ENCODE measurements at places on chromosomes 12 and 14.

- no peak for DNase-seq
Measured at GRCh38 chr12:4802841-4803240, 82.6 kb downstream of the GALNT8 start.

DNA sequence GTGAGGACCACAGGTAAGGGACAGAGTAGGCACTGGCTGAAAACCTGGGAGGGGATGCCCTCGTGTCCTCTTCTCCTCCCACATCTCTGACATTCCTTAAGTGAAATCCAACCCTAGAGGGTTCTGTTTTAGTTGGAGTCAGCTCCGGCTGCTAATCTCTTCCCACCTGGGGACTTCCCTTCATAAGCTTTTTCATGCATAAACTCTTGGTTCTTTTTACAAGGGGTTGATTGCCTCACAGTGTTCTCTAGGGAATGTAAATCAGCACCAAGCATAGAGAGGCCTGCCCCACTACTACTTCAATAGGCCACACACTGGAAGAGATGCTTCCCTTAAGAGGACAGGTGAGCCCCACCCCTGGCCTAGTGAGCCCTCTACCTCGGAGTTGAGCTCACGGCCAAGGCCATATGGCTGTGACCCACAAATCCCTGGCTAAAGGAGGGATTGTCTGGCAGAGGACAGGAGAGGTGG lies 3.2 kb upstream of the SYNDIG1L start:
- DNase-seq: no peak

DNA sequence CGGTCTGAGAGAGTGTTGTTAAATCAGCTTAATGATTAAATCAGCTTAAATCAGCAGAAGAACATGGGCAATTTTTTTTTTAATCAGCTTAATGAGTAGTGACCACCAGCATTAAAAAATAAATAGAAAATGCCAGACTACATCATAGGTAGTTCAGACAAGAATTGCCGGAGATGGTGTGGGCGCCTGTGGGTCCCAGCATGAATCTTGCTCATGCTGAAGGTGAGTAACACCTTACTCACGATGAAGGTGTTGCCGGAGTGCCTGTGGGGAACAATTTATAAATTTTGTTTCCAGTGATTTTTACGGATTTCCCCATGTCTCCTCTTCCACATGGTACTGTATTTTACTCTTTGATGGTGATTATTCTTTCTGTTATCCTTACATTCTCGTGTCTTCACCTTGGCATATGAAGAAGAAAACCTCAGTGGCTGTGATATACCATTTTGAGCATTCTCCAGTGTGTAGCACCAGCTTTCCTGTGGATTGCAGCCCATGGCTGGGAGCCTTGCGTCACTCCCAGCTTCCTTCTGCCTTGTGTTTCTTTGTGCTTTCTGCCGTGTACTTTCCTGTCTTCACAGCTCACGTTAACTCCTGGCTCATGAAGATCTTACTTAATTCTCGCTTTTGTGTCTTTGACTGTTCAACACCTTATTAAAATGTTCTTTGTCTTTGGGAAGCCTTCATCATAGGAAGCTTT lies 4.7 kb downstream of the TDRD9 start:
- no peak for DNase-seq

DNA sequence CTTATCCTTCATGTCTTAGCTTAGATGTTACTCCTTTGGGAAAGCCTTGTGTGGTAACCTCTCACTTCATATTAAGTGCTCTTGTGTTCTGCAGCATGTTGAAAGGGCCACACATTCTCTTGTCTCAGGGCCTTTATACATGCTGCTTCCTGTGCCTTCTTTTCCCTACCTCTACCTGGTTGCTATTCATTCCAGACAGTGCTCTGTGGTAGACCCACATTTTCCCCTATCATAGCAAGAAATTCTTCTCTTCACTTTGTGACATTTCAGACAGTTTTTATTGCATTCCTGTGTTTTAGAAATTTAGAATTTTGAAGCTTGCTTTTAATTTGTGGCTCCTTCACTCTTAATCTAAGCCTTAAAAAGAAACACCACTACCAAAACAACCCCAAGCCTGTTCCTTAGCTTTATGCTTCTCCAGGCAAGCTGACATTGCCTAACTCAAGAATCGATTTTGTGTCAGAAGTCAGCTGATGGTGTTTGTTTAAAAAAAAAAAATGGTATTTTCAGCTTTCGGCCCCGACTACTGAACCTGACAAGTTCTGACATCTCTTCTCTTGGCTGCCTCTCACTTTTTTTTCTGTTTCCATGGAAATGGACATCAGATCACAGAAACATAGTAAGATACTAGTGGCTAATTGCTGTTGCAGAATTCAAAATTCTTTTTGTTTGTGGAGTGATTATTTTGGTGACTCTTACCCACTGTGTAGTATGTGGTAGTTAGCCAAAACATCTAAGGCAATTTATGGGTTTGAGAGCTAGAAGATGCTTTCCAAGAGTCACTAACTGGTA lies 156.3 kb downstream of the NUBPL start:
- DNase-seq: no peak

- DNase-seq: no peak
Measured at GRCh38 chr12:47269916-47270315, 190.2 kb upstream of the AMIGO2 start.

All from RWPE2 (cell line).